ENCODE measurements at places on chromosomes 3 and 15.

DNA sequence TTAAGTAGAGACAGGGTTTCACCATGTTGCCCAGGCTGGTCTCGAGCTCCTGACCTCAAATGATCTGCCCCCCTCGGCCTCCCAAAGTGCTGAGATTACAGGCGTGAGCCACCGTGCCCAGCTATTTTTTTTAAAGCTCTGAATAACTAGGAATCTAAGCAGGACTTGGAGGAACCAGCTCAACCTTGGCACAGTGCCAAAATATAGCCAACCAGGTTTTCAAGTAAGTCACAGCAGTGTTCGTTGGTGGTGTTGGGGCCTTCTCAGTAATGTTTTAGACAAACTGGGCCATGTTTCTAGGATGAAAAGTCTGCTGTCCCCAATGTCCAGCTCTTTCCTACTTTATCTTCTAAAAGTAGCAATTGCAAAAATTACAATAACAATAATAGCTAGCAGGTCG, 6.4 kb upstream of the ADAM10 start:
- no peak for DNase-seq

- DNase-seq, result no peak
These were observed 544.4 kb downstream of the DIPK2A start for GRCh38 chr3:144516026-144516425.

- no peak for DNase-seq
These were observed 34.6 kb downstream of the SRPRB start for GRCh38 chr3:133840055-133840737.

GRCh38 chr3:153595186-153595815, 433.3 kb downstream of the RAP2B start:
- no peak for DNase-seq

GRCh38 chr3:48739955-48740823, 23.2 kb upstream of the IP6K2 start:
- peak; percentile 26 for DNase-seq

GRCh38 chr3:117479095-117479494, 769.5 kb downstream of the TUSC7 start:
- no peak for DNase-seq

- no peak for DNase-seq
These were observed 27.2 kb downstream of the SEMA6D start for GRCh38 chr15:47744496-47744895.

GRCh38 chr15:85412956-85413854, 32.8 kb downstream of the AKAP13 start:
- peak; percentile 49 for DNase-seq

GRCh38 chr3:55501905-55502304, 14.8 kb upstream of the WNT5A start:
- DNase-seq, result no peak

DNA sequence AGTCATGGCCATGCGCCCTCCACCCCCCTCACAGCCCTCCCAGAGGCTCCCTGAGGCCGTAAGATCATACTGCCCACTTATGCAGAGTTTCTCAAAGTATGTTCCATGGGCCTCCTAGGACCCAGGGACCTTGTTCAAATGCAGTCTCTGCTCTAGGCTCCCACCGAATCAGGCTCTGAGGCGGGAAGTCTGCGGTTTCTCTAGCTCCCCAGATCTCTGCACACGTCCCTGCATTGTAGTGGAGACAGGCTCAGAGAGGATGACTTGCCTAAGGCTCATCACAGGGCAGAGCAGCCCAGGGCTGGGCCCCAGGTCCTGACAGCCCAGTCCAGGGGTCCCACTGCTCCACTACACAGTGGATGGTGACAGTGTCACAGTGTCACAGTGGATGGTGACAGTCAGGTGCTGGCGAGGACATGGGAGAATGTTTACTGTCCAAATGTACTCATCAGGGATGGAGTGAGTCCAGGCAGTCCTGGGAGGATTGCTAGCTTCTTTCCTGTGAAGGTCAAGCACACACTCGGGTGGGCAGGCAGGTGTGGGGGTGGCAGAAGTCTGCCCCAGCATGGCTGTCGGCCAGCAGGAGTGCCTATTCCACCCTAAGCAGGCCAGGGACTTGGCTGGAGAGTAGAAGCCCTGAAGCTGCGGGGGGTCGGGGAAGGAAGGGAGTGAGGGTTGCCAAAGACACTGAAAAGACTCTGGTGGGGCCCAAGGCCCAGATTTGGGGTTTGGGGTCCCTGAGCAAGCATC, 12.4 kb downstream of the ANKRD63 start:
- no peak for DNase-seq

DNA sequence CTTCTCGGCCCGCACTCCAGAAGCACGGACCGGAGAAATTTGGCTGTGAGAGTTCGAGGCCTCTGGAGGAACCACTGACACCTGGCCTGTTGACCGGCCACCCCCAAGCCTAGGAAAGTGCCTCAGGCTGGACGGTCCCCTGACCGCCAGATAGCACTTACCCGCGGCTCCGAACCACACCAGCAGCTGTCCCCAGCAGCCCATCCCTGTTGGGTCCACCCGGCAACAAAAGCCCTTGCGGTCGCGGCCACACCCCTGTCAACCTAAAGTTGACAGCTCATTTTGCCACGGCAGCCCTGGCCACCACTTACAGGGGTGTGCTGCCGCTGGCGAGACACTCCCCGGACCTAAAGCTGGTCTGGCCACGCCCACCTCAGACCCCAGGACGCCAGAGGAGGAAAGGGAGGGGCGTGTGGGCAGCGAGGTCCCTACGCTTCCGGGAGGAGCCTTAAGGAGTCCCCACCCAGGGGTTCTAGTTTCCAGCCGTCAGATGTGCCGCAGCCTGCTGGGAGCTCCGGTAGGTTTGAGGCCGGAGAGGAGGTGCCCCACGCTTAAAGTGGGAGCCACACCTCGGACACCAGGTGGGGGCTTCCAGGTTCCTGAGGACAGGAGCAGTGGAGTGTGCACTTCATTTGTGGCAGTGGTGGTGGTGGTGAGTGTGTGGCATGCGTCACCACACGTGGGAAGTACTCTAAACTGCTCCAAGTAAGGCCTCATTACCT, at the start of gene LTK:
TSS of gene LTK (minus strand) at position 322 of the 722 bp plus-strand sequence. CDS start at position 204, 118 bp downstream.
- DNase-seq, result peak; percentile 12

DNA sequence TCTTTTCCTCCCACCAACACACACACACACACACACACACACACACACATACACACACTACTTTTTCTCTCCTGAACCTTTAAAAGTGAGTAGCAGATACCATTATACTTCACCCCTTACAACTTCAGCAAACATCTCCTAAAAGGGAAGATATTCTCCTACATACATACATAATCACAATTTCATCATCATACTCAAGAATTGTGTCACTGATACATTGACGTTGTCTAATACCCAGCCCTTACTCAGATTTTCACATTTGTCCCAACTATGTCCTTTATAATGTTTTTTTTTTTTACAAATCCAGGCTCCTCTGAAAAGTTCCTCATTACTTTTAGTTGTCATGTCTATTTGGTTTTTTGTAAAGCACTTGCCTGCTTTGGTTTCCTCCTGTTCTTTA, 18.5 kb downstream of the ABHD6 start:
- no peak for DNase-seq

DNA sequence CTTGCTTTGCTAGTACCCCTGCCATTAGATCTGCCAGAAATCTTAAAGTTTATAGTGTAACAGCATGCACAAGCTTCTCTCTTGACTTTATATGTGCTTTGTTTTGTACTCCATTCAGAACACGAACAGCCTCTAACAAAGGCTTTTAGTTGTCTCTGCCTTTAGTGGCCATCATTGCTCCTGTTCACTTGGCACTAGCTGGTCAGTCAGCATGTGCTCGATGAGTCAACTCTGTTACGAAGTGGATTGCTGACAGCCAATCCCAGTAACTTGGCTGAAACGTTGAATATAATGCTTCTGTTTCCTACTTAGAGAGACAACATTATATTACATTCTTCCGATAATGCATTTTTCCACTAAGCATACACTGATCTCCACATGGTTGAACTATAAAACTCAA, 349.2 kb downstream of the NAALADL2 start:
- no peak for DNase-seq

- DNase-seq, result peak; percentile 19
These were observed 26.4 kb downstream of the TYRO3 start for GRCh38 chr15:41585127-41586047.

DNA sequence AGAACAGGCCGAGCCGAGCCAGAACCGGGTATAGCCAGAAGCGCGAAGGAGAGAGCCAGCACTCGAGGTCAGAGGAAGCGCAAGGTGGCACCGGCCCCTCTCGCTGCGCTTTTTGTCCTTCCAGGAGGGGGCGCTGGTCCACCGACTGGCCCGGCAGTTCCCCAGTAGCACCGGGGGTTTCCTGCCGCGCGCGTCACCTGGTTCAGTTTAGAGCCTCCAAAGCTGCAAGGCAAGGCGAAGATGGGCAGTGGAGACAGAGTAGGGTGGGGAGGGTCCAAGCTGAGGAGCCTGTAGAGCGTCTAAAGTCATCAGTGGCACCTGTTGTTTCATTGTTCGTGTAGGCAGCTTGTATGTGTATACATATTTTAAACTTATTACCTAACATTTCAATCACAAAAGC, 7.6 kb upstream of the NR2E3 start:
- DNase-seq, result no peak

- no peak for DNase-seq
These were observed 108.7 kb downstream of the ITPR1 start for GRCh38 chr3:4601892-4602291.

GRCh38 chr15:90529371-90530249, at the start of gene CRTC3:
CRTC3 (plus strand) TSS chr15:90529923; CDS start chr15:90530072, 149 bp downstream.
- DNase-seq, result peak; percentile 48

GRCh38 chr15:95558916-95559315, 771.6 kb upstream of the NR2F2 start:
- no peak for DNase-seq

GRCh38 chr3:64216274-64217147, 8.8 kb downstream of the PRICKLE2 start:
- no peak for DNase-seq

- no peak for DNase-seq
These were observed 204.3 kb downstream of the SUCLG2 start for GRCh38 chr3:67450153-67450552.

GRCh38 chr3:104941785-104942184, 424.9 kb upstream of the ALCAM start:
- no peak for DNase-seq

DNA sequence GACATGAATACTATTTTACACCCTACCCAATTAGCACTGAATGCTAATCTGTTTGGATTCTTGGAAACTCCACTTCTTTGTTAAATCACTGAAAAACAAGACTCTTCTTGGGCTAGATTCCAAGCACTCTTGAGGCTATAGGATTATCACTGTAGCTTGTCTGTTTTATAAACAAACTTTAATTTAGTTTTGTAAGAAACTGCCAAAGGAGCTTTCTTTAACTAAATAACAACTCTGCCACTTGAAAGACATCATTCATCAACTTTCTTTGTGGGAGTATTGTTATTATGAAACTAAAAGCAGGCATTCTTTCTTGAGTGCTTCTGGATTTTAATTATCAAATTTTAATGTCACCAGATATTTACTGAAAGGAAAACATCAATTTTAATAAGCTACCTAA, 24.1 kb downstream of the CBLB start:
- DNase-seq, result no peak

DNA sequence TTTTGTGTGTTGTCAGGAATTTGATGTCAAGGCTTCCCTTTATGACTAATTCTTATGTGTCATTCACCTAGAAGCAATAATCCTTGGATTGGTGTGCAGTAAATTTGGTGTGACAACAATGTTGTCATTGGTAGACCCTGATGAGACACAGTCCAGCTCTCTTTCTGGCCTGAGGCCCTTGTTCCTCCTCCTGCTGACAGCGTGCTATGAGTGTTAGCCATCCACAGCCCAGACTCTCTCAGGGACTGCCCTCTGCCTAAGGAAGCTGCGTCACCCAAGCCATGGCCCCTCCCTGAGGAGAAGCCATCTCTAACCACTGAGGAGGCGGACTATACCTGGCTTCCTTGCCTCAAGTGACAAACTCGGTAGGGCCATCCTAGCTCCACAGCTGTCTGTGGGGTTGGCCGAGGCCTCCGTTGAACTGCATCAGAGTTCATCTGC, 13.3 kb upstream of the TM4SF1 start:
- DNase-seq, result no peak

GRCh38 chr15:61282661-61283060, 53.6 kb upstream of the RORA start:
- DNase-seq, result no peak

DNA sequence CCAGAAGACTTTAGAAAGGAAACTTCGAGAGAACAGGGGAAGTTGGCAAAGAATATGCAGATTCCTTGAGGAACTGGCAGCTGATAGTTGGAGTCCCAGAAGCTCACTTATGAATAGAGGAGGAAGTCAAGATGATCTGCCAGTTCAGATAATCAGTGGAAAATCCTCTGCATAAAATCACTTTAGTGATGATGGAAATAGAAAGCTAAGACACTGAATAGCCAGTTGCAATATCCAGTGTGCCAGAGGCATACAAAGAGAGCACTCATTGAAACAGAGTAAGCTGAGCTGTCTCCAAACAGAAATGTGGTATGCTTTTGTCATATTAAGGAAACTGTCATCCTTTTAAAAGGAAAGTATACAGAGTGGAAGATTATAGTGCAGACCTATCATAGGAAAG, 1207.6 kb downstream of the OTOL1 start:
- DNase-seq, result no peak

DNA sequence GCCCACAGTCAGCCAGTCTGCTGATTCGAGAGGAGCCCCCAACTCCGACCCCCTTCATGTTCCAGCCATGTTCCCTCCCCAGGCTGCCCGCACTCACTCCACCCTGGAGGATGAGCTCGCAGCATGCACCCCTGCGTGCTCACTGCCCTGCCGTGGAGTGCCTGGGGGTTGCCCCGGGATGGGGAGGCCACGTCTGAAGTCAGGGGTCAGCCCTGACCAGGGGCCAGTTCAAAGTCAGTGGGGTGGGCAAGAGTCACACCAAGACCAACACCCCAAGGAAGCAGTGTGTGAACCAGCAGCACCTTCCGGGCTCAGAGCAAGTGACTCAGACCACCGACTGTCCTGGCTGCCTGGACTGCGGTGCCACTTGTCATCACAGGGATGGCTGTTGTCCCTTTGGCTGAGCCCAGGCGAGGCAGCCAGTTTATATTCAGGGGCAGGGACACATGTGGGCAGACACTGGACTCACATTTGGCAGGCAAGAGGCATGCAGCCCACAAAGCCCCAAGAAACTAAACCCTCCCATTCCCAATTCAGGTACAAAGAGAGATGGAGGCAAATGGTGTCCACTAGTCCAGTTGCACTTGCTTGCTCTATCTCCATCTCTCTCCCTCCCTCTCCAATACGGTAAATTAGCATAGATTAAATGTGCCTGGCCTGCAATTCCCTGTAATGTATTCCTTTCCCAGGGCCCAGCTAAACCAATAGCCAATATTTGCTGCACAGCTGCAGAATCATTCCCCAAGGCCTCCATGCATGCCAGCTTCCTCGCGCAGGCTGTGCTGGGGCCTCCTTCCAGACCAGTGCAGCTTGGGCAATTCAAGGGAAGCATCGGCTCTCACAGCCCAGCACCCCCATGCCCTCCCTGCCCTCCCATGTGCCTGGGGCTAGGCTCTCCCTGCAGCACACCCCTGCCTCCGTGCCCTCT, 135.7 kb upstream of the IQSEC1 start:
- DNase-seq, result no peak

- DNase-seq, result no peak
These were observed 291.1 kb upstream of the ROPN1 start for GRCh38 chr3:124282751-124283651.

DNA sequence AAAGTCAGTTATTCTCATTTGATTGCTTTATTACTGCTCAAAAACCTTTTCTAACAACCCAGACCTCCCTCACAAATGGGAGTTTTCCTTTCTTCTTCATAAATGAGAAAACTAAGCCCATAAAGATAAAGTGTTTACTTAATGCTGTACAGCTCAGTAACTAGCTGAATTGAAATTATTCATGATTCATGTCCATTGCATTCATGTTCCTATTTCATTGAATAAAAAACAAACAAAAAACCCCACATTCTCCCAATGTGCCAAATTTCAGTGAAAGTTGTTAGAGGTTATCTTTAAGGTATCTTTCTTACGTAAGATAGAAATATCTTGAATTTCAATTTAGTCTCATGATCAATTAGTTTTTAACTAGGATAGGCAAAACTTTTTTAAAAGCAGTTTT, 2.8 kb downstream of the PLSCR2 start:
- no peak for DNase-seq
